ENCODE measurements at places on chromosomes 5 and 9.

- DNase-seq, result no peak
Observed at GRCh38 chr9:131826966-131827525, 87.2 kb upstream of the RAPGEF1 start.

GRCh38 chr5:14469551-14470377, 111.8 kb upstream of the OTULINL start:
- no peak for DNase-seq

- DNase-seq, result no peak
Observed at GRCh38 chr5:126208691-126209090, 214.5 kb upstream of the GRAMD2B start.

DNA sequence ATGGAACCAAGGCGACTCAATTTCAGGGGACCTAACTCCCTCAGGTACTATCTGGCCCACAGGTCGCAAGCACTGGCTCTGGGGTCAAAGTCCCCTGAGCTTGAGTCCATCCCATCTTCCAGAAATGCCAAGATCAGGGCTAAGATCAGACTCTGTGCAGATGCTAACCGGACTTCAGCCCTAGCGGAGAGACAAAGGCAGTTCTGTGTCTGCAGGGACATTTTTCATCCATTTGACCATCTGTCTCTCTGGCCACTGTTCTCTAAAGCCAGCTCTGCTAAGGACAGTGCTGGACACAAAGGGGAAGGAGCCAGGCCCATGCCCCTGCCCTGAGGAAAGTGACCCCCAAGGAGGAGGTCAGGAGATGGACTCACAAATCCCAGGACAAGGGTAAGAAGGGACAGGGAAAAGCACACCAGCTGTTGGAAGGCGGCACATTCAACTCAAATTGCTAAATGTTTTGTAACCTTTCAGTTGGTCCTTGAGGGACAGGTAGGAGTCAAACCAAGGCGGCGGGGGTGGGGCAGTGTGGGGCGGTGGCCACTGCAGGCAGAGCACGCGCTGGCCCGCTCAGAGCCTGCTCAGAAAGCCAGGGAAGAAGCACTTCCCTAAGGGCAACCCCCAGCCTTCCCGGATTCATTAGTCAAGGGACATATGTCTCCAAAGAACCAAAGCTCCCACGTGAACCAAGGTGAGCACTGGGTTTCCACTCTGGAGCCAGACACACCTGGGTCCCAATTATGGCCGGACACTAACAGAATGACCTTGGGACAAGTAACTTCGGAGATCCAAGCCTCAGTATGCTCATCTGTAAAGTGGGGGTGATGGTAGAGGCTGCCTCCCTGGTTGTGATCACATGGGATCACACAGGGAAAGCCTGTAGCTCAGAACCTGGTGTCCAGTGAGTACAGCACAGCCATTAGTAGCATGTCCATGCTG, 42.8 kb downstream of the STK10 start:
- no peak for DNase-seq

DNA sequence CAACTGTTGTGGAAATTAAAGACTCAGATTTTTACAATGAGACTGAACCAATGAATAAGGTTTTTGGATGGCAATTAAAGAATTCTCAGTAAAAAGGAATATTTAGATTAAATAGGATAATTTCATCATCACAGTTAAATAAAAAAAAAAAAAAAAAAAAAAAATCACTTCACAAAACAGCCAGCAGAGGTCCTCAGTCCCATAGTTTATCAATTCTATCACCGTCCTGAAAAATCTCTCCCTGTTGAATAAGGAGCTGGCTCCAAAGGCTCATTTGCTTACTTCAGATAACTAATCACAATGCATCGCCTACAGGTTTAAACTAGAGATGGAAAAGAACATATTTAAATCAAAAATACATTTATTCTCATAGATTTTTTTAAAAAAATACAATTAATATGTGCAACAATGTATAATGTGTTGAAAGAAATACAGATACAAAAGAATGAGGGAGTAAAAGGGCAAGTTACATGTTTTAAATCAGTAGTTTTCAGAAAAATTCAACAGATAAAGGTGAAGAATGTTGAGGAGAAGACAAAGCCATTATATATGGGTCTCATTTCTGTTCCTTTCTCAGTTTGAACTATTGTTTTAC, 175.8 kb upstream of the CHD1 start:
- no peak for DNase-seq

- DNase-seq, result no peak
Observed at GRCh38 chr9:120697448-120697847, 16.8 kb downstream of the MEGF9 start.

DNA sequence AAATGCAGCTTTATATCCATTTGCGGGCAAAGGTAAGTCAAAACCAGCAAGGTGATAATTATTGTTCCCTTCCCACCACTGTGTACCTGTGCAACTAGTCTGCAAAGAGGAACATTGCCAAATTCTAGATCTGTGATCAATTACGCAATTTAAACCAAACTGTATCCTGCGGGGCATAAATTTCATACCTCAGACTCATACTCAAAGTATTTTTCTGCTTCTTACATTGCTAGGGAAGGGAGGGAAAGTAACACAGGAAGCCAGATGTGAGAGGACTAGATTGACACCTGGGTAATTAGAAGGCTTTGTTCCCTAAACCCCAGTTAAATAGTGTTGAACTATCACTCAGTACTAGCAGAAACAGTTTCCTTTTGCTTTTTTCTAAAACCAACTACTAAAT, 240.2 kb upstream of the ZNF608 start:
- no peak for DNase-seq

GRCh38 chr5:121019106-121019505, 555.0 kb downstream of the PRR16 start:
- no peak for DNase-seq
